ENCODE measurements at places on chromosomes 13 and 19.
A peak's percentile ranks its signal among the peaks of the same experiment; 100 is the strongest.

DNA sequence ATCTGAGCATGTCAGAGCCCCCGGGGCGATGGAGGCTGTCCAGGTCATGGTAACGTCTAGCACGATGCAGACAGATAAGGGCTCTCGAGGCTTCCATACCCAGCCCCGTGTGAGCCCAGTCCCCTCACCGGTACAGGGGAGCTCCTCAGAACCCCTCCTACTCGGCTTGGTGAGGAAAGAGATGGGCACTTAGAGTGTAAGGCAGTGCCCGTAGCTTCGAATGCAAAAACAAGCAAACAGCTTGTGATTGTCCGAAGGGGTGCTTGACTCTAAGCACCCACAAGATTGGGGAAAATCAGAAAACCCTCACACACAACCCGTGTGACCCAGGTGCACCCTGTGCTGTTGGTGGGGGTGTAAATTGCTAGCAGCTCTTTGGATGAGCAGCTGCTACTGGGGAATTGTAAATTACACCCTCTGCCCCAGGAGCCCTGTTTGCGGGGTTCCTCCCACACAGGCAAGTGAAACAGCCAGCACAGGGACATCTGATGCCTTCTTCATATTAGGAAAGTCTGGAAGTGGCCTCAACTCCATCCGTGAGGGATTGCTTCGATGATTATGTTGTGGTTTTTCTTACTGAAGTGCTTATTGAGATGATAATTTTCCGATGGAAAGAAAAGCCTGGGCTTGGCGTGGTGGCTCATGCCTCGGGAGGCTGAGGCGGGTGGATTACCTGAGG lies 918 bp upstream of the PSPN start:
- DNase-seq, result no peak

GRCh38 chr13:84077271-84077670 lies 195.0 kb upstream of the SLITRK1 start:
- DNase-seq, result no peak

DNA sequence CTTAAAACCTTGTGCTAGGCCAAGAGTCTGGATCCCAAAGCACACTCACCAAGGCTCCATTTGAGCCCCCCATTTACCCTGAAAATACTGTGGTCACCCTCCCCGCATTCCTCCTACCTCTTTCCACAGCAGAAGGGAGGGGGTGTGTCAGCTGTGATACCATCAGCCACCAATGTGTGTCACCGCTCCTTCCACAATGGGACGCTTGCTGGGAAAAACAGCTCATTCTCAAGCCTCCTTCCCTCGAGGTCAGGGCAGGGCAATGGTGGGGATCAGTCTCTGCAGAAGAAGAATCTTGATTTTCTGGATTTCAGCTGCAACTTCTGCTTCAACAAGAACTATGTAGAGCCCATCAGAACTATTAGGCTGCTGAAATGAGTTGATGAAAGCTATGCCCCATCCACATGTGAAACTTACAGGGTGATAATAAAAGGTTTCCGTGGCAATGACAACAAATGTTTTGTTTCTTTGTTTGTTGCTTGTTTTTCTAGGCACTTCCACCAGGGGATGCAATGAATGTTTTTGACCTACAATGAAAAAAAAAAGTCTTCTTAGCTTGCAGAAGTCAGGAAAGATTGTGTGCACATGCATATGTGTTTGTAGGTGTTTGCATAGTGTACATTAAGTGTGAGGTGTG lies 26.4 kb upstream of the ZNF507 start:
- no peak for DNase-seq

DNA sequence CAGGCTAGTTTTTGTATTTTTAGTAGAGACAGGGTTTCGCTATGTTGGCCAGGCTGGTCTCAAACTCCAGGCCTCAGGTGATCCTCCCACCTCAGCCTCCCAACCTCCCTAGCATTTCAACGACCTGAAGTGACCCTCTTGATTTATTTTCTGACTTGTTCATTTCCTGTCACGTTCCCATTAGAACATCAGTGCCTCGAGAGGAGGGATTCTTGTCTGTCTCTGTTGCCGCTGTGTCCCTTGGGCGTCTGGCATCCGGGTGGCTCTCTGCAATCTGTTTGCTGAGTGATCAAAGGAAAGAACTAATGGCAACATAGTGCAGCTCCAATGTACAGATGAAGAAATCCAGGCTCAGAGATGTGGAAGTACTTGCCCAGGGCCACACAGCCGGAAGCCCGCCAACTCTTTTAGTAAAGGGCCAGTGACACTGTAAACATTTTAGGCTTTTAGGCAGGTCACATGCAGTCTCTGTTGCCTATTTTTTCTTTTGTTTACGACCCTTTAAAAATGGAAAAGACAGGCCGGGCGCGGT lies 47.5 kb downstream of the NFIC start:
- DNase-seq, result no peak

- no peak for DNase-seq
Observed at GRCh38 chr19:51980116-51980736, 6.4 kb downstream of the ZNF350 start.

DNA sequence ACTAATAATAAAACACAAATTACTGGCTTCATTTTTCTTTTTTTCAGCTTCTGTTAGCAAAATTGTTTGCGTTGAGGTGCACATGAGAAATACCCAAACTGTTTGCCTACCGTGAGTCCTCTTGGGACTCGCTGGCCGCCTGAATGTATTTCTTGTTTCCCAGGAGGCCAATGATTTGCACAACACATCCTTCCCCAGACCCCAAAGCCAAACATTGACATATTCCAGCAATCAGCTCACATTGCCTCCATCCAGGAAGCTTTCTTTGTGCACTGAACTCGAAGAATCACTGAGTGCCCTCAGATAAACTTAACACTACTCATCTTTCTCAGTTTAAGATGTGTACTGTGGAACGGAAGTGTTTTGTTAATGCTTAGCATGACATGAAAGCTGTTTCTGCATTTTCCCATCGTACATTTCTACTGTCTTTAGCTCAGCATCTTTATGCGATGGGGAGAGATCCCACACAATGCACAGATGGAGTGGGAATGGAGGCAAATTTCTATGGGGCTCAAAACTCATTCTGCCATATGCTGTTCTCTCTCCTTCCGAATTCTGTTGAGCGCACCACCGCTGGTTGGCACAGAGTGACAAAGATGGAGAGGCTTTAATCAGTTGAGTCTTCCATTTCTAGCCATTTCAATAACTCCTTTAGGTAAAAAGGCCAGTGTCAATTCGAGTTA lies 399.5 kb downstream of the RFC3 start:
- no peak for DNase-seq

DNA sequence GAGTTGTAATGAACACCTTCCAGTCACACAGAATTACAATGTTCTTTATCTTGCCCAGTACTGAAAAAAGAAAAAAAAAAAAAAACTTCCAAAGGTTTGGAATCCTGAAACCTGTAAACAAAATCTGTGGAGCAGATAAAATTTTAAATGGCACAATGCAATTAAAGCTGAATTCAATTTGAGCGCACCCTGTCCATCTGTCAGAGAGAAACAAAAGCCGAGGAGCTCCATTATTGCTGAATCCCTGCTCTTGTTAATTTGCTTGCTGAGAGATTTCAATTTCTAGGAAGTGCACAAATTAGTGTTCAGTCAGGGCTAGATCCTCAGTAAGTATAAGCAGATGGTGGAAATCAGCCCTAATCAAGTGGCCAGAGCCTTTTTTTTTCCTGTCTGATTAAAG lies 65.2 kb downstream of the DACH1 start:
- no peak for DNase-seq

DNA sequence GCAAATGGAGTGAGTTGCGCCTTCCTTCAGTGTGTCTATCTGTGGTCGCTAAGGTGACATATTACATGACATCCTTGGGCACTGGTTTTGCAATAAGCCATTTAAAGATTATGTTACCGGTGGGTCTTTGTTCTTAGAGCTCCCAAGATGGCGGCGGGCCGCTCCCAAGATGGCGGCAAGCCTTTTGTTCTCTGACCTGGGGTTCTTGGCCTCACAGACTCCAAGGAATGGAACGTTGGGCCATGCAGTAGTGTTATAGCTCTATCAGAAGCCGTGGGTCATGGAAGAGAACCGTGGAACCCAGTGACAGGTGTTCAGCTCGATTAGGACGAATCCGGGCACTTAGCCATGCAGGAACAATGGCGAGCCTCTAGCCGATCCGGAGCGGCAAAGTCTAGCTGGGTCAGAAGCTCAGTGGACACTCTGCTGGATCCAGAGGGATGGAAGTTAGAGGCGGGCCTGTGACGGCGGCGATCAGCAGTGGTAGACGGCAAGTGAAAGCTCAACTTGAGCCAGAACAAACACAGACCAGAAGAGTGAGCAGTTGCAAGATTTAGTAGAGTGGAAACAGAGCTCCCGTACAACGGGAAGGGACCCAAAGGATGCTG lies 188.6 kb downstream of the TEX29 start:
- peak; percentile 67 for DNase-seq

GRCh38 chr13:51000061-51000460 lies 90.5 kb downstream of the RNASEH2B start:
- no peak for DNase-seq
